ENCODE measurements at places on chromosomes 7 and 10.

- DNase-seq = no peak
These were observed 18.9 kb upstream of the ZNF212 start for GRCh38 chr7:149220534-149220933.

DNA sequence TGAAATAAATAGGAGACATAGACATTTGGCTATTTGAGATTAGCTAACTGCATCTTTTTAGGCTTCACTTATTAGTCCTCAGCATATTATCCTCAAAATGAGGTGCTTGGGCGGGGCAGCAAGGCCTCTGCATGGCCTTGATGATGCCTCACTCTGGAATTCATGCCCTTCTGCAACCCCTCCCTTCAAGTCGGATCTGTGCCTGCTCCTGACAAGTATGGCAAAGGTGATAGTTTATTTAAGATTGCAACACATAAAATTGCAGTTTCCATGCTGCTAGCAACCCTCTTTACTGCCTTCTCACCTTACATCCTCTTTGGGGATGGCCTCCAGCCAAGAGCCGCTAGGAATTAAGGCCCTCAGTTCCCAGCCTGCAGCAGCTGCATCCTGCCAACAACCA, 241.3 kb upstream of the ADARB2 start:
- no peak for DNase-seq

DNA sequence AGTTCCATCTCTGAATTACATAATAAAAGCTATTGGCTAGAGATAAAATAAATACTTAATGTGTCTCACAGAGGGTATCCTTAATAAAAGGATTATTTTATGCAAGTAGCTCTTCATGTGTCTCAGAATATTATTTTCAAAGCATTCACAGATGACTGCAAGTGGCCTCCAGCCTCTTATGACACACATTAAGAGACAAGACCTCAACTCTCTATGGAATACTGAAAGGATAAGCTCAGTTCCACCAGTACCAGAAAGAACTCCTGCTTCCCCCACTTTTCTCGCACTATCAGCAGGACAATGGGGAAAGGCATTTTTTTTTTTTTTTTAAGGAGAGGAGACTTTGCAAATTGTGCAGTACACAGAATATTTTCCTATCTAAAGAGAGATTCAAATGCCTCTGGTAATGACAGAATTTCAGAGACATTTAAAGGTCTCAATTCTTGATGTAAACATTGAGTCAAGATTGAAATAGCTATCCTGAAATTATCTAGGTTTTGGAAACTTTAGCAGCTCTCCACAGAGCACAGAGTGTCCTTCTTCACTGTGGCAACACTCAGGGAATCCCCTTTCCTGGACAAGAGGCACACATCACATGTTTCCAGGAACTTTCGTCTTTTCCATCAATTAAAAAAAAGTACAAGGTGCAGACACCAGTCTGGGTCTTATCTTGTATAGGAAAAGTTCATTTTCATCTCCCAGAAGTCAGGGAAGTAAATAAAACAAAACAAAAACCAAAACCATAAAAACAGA, 122.0 kb upstream of the ANK3 start:
- no peak for DNase-seq

GRCh38 chr7:121334875-121335648, 6.3 kb downstream of the WNT16 start:
- DNase-seq = no peak

GRCh38 chr7:105618016-105618296, 36.7 kb upstream of the EFCAB10 start:
- no peak for DNase-seq

DNA sequence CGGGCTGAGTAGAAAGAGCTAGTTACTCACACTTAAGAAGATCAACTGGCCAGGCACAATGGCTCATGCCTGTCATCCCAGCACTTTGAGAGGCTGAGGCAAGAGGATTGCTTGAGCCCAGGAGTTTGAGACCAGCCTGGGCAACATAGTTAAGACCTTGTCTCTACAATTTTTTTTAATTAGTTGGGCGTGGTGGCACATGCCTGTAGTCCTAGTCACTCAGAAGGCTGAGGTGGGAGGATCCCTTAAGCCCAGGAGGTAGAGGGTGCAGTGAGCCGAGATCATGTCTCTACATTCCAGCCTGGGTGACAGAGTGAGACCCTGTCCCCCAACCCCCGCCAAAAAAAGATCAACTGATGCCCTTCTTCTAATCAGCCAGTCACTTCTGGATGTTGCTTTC, 74.6 kb upstream of the ATP6V0A4 start:
- no peak for DNase-seq

- DNase-seq = no peak
These were observed 266.7 kb upstream of the INHBA start for GRCh38 chr7:41969561-41970105.
